ENCODE measurements at places on chromosomes 5 and 9. TPM values are rescaled to one million over a fixed set of nuclear protein-coding genes. Genes with fewer than 3 reads are reported as not detected.

- DNase-seq: no peak
Measured at GRCh38 chr9:101235105-101235866, 149.5 kb downstream of the BAAT start.

DNA sequence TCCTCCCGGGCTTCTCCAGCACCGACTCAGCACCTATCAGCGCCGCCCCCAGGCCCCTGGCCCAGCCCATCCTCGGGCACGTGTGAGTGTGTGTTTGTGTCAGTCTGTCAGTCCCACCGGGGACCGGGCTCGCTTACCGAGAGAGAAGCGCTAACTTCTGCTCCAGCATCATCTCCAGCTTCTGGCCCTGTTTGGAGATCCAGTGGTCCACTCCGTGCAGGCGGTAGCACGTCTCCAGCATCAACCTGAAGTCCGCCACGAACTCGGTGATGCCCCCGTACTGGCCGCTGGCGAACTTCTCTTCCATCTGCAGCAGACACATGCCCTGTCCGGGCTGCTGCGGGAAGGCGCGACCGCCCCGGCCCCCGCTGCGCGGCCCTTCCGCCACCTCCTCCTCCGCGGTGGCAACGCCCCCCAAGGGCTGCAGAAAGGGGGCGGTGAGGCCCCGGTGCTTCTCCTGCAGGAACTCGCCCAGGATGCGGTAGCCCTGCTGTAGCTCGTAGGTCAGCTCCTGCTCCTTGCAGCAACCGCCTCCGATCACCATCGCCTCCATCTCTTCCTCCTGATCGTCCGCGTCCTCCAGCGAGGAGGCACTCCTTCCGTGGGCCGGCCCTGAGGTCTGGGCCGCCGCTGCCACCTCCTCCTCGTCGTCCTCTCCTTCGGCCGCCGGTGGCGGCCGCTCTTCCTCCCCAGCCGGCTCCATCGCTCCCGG is 8.2 kb downstream of the RANBP6 start:
- peak; percentile 65 for DNase-seq

- DNase-seq: no peak
Measured at GRCh38 chr5:143024228-143024920, 254.2 kb downstream of the ARHGAP26 start.

- DNase-seq: no peak
Measured at GRCh38 chr5:173771121-173771724, 116.9 kb upstream of the CPEB4 start.

- DNase-seq: peak; percentile 50
Measured at GRCh38 chr5:138303372-138303771, 28.2 kb downstream of the CDC25C start.

DNA sequence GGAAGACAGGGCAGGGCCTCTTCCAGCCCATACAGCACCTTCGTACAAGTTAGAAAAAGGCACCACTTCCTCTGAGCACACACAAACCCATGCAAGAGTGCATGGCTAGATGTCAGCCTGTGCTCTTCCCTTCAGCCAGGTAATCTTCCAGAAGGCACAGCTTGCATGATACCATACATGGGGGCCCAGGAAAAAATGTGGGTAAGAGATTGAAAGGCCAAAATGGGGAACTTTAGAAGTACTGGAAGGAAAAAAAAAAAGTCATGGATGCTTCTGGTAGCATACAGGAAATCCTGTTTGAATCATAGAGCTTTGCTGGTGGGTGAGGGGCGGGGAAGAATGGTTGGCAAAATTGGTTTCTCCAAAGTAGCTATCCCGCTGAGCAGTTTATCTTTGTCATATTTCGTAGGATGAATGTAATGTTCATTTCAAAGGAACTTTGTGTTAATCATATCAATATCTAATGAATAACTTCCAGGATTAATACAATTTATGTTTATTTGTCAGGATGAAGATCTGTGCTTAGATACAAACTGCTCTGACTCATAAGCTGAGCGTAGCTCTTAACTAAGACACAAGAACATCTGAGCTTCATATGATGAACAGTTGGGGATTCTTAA is 78.2 kb upstream of the MAP3K1 start:
- DNase-seq: no peak

DNA sequence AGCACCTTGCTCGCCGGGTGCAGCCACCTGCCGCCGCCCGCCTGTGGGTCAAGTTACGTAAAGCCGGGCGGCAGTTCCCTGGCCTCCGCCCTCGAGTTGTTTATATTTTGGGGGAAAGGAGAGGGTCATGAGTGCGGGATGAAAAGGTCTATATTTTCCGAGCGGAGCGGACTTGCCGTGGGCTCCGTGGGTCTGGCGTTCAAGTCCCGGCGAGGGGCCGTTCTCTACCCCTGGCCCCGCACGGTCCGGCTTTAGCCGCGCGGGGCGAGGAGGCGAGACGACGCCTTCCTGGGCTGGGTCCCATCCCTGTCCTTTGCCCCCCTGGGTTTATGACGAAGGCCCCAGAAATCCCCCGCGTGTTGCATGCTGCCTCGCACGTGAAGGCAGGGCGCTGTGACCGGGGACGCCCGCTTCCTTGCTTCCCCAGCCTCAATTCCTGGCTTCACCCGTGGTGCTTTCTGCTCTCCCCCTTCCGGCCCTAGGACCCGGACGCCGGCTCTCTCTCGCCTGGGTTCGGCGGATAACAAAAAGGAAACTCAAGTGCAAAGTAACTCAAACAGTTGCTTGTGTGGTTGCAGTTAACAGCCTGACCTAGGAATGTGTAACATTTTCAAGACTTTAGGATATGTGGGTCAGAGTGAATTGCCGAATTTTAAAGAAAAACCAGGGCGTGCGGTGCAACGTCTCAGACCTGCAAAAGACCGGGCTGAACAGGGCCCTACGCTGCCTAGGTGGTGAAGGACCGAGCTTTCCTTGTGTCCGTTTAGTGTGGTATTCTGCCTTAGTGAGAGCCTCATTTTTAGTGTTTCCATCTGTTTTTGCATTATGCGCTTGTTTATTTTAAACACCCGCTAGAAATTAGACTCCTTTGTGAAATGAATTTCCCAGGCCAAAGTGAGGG is 810 bp downstream of the VPS13A start:
- peak; percentile 87 for DNase-seq

DNA sequence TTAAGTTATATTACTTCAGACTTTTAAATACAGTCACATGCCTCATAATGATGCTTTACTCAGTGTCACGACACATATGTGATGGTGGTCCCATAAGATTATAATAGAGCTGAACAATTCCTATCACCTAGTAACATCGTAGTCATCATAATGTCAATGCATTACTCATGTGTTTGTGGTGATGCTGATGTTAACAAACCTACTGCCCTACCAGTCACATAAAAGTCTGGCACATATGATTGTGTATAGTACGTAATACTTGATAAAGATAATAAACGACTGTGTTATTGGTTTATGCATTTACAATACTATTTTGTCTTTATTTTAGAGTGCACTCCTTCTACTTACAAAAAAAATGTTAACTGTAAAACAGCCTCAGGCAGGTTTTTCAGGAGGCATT is 103.7 kb downstream of the PAM start:
- no peak for DNase-seq

- DNase-seq: no peak
Measured at GRCh38 chr5:139682016-139682975, 34.1 kb downstream of the CXXC5 start.

GRCh38 chr9:93138171-93138764 is 4.2 kb upstream of the NINJ1 start:
- peak; percentile 66 for DNase-seq

GRCh38 chr9:82729991-82730589 is 332.9 kb downstream of the RASEF start:
- DNase-seq: no peak

GRCh38 chr9:6676254-6676921 is 30.9 kb upstream of the GLDC start:
- DNase-seq: peak; percentile 36

DNA sequence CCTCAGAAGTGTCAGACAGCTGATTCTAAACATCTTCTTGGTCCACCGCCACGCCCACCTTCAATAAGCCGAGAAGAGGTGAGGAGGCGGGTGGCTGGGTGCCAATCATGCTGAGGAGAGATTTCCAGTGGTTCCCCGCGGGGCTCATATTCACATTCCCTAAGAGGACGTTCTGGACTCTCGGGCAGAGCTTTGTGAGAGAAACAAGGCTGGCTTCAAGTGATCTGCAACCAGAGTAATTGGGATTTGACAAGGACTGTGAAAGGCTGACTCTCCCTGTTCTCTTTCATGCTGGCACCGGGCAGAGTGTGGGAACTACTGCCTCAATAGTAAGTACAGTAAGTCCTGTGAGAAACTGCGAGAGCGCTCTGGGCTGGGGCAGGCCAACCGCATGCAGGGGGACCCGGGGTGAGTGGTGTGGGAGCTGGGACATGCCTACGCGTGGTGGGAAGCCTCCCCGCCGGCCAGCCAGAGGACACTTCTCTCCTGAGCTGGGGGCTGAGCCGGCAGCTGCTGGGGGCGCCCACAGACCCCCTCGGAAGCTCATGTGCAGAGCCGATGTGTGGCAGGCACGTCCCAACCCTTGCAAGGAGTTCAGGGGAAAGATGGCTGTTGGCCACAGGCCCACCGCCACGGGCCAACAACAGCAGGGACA is 110.9 kb downstream of the LIFR start:
- DNase-seq: peak; percentile 80

DNA sequence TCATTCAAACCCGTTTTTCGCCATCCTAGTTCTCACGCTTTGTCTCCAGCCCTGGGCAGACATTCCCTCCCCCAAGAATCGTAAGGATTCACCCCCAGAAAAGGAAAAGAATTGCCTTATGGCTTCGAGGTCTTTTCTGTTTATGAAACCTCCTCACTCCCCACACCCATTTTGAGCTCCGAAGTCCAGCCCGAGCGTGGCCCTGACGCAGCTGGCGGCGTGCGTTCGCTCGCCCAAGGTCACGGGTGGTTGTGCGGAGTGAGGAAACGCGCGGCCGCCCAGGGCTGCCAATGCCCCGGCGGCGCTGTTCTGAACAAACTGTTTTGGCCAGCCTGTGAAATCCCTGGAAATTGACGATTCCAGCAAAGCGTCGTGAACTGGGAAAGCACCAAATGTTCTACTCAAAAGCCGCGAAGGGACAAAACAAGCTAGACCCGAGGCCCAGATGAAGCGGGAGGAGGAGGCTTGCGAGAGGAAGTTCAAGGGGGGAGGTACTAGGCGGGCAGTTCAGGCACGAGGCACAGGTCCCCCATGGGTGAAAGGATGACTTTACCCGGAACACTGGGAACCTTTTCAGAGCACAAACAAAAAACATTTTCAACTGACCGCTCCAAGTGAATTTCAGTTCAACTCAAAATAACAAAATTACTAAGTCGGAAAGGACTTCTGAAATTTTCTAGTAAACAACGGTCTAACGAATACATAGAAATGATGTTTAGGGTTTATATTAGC is 683 bp upstream of the ZFAND5 start:
- DNase-seq: peak; percentile 93

DNA sequence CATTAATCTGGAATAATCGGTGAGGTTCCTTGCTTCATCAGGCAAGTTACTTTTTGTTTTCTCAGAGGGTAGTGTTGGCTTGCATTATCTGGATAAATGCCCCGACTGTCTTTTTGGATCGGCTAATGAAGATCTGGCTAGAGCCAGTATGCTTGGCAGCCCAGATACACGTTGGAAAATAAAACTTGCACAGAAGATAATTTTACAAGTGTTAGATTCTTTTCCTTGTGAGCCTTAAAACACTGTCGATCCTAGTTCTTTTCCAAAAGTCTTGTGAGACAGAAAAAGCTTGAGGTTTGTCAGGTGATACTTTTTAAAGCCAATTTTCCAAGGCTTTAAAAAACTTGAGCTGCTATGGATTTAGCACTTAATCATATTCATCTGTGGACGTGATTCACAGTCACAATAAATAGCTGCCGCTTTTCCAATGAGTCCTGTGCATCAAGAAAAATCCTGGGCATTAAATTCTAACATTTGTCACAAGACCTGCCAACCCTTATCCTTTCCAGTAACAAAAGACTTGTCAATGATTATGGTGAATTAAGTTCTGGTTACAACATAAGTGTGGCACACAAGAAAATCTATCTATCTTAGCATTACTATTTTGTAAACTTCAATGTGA is 68.5 kb downstream of the PRLR start:
- DNase-seq: no peak

The CCL19 gene
- total RNA-seq: not detected

The C5orf34 gene
- 3.8 TPM for total RNA-seq

The ARID3C gene
- total RNA-seq: not detected

The MARCOL gene
- not detected for total RNA-seq

The LOX gene
- total RNA-seq: 317 TPM

The PRLR gene
- under 0.01 TPM for total RNA-seq

The RGS14 gene
- total RNA-seq: 7.4 TPM

The MTAP gene
- total RNA-seq: 35.9 TPM
